ENCODE measurements at places on chromosomes 2 and 18.
A peak's percentile ranks its signal among the peaks of the same experiment; 100 is the strongest.

DNA sequence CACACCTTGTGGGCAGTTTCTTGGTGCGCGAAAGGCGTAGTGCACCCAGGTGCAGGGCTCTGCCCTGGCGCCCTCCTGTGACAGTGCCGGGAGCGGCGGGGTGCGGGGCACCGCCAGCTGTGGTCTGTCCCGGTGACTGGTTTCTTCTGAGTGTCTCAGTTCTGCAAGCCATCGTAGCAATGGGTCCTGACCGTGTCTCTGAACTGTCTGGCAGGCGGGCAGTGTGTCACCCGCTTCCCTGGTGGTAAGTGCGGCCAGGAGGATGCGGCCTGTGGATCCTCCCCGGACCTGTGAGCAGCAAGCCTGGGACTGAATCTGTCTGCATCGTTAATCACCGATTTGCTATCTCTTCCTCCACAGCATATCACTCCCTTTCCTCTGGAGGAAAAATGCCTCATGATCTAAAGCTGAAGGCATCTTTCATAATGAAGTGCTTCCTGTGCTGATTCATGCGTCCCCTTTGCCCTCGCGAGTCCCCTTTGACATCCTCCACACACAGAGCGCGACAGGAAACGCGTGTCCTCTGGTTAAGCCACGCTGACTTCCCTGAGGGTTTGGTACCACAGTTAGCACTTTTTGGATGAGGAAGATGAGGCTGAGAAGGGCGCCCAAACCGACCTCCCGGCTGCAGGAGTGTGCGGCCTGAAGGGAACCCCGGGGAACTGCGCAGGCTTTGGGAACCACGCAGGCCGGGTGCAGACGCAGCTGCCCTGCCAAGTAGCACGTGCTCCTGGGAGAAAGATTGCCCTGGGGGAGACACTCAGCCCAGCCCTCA lies 416.0 kb upstream of the HS6ST1 start:
- no peak for DNase-seq

DNA sequence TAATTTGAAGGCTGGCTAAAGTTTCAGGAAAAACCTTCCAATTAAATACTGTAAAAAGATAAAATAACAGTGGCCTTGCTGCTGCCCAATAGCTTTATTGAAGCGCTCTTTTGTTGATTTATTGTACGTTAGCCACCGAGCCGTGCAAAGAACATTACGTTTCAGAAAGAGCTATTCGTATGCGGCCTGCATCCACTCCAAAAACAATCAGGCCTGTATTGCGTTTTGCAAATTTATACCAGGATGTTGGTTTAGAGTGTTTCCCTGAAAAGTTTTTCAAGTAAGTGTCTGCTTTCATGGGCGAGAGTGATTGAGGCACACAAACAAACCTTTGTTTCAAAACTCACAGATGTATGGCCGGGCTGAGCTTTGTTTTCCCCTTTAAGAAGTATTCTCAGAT lies 257.2 kb upstream of the SALL3 start:
- no peak for DNase-seq

GRCh38 chr2:6074089-6074643 lies 382.0 kb downstream of the SOX11 start:
- DNase-seq = no peak

- DNase-seq = peak; percentile 48
These were observed 625 bp upstream of the NBAS start for GRCh38 chr2:15561574-15562344.

DNA sequence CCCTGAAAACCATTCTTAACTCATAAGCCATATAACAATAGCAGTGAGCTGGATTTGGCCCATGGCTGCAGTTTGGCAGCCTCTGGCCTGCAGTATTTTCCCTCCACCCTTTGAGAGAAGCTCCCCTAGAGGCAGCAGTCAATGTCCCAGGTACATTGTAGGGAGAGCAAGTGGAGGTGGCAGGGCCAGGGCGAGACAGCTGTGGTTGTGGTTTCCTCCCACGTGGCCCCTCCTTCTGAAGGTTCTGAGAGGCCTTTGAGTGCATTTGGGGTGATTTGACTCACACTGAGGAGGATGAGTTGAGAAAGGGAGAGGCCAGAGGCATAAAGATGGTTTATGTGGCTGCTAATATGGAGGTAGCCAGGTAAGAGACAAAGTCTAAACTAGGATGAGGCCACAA lies 45.5 kb upstream of the LDAH start:
- DNase-seq = no peak

GRCh38 chr2:79619976-79620375 lies 107.1 kb downstream of the CTNNA2 start:
- DNase-seq = no peak

DNA sequence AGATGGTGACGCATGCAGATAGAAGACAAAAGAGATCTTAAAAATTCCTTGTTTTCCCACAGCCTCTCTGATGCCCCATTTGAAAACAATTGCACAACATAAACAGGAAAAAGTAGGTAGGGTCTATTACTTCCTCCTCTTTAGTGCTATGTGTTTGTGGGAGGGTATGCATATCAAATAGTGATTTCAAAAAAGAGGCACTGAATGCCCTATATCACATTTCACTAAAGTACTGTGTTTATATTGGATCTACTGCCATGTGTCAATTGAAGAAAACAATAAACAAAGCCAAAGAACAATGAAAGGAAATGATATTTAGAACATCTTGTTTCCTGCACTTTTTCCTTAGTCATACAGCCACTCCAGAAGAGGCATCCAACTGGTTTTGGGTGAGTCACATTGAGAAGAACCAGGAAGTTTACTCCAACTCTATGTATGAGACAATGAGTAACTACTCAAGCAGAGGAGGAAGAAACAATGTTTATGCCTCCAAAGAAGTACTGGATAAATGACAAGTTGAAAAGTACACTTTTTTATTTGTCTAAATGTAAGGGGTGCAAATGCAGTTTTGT lies 583.6 kb downstream of the FBXO15 start:
- DNase-seq = peak; percentile 86

DNA sequence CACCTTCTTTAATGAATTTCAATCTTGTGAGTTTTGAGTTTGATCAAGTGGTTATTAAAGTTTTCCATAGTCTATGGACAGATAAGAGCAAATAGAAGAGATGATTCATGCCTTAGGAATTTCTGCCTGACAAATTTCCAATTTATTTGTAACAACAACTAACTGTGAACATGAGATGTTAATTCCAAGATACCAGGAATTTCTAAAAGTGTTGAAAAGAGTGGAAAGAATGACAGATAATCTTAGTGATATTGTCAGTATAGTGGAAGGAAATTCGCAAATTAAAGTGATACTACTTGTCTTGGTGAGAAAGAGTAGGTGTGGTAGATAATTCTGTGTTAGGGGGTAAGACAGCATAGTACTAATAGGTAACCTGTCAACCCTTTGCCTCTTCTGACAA lies 82.4 kb downstream of the AGPS start:
- DNase-seq = peak; percentile 45

- no peak for DNase-seq
These were observed 78.5 kb downstream of the PTPN4 start for GRCh38 chr2:119838179-119838578.

- DNase-seq = peak; percentile 12
These were observed 10.3 kb downstream of the DNAH6 start for GRCh38 chr2:84526562-84526961.

- DNase-seq = no peak
These were observed 221.3 kb downstream of the FHOD3 start for GRCh38 chr18:36518839-36519238.

GRCh38 chr2:65577654-65578053 lies 145.3 kb upstream of the SPRED2 start:
- DNase-seq = no peak

DNA sequence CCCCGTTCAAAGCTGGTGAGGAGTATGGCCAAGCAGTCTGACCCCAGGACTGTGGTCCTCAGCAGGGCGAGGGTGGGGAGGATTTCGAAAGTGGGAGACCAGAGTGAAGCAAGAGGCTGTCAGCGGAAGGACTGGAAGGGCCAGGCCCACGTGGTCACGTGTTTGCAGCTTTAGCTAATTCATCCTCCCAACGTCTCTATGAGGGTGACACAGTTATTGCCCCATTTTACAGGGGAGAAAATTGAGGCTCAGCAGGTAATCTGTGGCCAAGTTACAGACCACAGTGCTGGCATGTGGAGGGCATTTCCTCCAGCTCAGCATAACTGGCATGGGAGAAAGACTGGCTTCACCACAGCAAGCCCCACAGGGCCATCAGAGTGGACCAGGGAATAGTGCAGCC lies 45.4 kb upstream of the LTBP1 start:
- no peak for DNase-seq

- DNase-seq = peak; percentile 61
These were observed 1530.9 kb upstream of the LRRTM1 start for GRCh38 chr2:81835321-81836000.

- no peak for DNase-seq
These were observed 4.2 kb upstream of the ITGA6 start for GRCh38 chr2:172423160-172423559.

DNA sequence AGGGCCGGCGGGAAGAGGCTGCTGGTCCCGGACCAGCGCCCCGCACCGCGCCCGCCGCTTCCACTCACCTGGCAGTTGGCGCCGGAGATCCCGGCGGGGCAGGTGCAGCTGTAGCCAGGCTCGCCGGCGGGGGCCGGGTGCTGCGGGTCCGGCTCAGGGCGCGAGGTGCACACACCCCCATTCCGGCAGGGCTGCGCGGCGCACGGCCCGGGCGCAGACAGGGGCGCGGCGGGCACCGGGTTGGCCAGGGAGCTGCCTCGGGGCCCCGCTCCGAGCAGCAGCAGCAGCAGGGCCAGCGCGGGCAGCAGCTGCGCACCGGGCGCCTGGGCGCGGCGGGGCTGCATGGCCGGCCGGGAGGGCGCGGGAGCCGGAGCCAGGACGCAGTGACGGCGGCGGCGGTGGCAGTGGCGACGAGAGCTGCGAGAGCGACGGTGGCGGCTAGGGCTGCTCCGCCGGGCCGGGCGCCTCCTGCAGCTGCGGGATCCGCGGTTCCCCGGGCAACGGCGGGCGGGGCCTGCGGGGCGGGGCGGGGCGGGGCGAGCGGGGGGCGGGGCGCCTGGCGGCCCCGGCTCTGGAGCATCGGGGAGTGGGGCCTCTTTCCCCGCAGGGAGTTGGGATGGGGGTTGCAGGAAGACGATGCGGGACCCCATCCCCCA lies at the start of gene DNER:
Gene DNER (minus strand): TSS at position 476 of the 656 bp plus-strand sequence. CDS start 132 bp downstream, at position 344.
- DNase-seq = no peak

DNA sequence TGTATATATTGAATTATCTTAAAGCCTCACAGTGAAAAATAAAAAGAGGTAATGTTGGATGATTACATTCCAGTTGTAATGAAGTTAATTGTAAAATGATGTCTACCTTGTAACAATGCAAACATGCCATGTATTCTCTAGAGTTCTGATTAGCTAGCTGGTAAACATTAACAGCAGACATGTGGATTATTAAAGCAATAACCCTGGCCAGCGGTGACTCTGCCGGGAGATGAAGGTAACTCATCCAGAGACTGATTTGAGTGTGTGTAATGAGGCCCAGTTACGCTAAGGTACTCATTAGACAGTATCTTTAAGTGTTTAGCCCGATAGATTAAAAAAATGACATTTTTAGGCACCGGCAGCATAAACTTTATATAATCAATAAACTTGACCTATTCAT lies 79.6 kb upstream of the REV1 start:
- DNase-seq = no peak

- no peak for DNase-seq
These were observed 53.5 kb downstream of the MGAT5 start for GRCh38 chr2:134307334-134307733.

- no peak for DNase-seq
These were observed at the start of gene RAB17 for GRCh38 chr2:237590272-237591140. Gene RAB17 (minus strand): TSS chr2:237590734. CDS start chr2:237586154, 4,580 bp downstream.

DNA sequence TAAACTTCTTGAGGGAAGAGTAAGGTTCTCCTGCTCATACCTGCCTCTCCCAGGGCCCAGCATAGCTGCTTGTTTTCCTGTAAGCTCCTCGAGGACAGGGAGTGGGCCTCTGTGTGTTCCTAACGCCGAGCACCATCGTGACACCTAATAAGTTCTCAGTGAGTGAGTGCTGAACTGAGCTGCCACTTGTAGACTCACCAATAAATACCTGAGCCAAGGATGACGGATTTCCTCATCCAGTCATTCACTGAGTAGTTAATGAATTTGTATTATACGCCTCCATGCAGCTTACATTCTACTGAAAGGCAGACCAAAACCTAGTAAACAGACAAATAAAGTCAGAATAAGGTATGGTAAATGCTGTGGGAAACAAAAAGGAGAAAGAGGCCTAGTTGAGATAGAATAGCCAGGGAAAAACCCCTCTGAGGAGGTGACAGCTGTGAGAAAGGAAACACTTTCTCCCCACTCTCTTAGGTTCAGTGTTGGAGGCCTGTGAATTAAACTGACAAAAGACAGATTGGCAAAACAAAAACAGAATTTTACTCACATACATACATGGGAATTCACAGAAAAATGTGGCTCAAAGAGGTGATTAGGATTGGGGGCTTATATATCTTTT lies 138.6 kb downstream of the B3GNT2 start:
- DNase-seq = no peak

GRCh38 chr2:19847486-19847885 lies 54.3 kb downstream of the TTC32 start:
- DNase-seq = no peak

DNA sequence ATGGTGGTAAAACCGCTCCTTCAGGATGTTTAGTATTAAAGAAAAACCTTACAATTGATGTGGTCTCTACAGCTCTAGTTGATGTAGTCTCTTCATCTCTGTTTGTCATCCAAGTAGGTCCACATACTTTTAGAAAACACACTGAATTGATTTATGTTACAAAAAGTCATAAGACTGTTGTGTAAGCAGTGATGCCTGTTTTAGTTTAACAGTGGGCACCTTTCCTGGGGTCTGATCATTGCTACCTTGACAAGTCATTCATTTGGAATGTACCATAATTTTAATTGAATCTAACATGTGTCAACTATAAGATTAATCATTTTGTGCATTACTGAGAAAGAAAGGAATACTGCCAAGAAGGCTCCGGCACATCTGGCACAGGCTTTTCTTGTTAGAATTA lies 34.3 kb downstream of the GIGYF2 start:
- peak; percentile 29 for DNase-seq

DNA sequence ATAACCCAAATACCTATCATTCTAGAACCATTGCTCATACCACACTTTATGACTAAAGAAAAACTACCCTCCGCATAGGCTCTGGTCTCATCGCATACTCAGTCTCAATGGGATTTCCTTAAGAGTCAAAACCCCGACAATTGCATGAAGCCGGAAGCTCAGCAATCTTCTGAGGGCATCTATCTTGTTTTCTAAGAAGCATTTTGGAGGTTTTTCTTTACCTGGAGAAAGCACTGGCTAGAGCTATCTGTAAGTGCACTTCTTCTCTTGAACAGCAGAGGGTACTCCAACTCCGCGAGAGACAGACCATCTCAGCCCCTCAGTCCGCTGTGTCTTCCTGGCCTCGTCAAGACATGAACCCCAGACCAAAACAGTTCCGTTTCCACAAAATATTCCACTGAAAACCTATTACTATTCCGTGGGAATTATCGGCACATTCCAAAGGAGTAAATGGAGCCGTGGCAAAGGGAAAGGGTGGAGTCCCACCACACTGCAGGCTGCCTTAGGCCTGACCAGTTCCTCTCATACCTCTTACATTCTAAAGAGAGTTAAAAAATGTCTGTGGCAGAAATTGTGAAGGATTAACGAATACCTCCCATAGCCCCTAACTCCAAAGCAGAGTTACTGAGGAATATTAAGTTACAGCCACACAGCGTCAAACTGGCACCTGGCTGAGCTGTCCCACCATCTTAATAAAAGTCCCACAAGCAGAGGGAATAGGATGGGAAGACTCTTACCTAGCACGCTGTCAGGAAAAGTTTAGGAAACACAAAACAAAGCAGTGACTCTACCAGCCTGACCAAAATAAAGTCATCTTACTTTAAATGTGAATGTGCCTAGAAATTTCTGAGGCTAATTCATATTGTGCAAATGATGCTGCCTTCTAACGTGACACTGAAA lies 325.6 kb upstream of the VRK2 start:
- peak; percentile 71 for DNase-seq
